ENCODE measurements at places on chromosomes 12 and 14.

- no peak for DNase-seq
These were observed 26.4 kb upstream of the BATF start for GRCh38 chr14:75495882-75496281.

- DNase-seq, result no peak
These were observed 36.0 kb upstream of the RMST start for GRCh38 chr12:97426492-97427116.

DNA sequence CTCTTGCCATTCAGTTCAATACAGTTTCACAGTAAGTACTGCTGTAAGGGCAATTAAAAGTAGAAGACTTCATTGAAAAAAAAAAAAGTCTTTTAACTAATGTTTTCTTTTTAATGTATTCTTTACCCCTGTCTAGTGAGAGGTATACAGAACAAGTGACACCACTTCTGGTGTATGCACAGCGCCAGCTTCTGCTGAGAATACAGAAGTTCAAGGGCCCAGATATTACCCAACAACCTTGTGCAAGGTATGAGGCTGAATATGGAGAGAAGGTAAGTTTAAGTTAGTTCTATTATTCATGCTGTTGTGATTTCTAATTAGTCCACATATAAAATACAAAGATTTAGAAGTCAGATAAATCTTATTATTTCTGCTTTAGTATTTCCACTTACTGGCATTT is 168.7 kb downstream of the CFAP54 start:
- no peak for DNase-seq

GRCh38 chr12:130847112-130847511 is 8.1 kb upstream of the STX2 start:
- DNase-seq, result no peak

DNA sequence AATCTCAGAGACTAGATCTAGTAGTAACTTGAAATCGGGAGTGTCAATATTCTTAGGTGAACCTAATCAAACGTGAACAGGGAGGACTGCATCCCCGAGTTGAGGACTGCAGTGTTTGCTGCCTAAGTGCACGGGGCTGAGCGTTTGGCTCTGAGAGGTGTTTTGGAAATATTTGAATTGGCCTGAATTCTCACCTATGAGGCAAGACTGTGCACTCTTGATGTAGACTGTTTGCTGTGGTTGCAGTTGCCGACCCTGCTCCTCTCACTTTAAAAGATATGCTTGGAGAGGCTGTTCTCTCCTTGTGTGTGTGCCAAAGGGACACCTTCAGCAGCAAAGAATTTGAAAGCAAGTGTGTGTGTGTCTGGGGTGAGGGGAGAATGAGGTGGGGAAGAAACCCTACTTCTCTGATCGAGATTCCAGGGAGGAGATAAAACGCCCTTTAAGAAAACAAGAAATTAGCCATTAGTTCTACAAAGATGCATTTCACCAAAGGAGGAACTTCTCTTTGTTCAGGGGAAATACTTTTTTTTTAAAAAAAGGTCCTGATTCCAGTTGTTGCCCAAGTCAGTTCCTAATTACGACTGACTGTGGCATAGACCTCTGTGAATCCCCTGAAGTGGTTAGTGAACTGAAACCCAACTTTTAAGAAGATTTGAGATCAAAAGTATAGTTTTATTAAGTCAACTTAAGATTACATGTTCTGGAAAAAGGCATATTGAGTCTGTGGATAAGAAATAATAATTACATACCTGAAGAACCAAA is 106.6 kb downstream of the DYRK2 start:
- no peak for DNase-seq

GRCh38 chr14:91417120-91417982 is at the start of gene CCDC88C:
TSS of gene CCDC88C (minus strand) at chr14:91417820. CDS start at chr14:91417690, 130 bp downstream.
- no peak for DNase-seq

DNA sequence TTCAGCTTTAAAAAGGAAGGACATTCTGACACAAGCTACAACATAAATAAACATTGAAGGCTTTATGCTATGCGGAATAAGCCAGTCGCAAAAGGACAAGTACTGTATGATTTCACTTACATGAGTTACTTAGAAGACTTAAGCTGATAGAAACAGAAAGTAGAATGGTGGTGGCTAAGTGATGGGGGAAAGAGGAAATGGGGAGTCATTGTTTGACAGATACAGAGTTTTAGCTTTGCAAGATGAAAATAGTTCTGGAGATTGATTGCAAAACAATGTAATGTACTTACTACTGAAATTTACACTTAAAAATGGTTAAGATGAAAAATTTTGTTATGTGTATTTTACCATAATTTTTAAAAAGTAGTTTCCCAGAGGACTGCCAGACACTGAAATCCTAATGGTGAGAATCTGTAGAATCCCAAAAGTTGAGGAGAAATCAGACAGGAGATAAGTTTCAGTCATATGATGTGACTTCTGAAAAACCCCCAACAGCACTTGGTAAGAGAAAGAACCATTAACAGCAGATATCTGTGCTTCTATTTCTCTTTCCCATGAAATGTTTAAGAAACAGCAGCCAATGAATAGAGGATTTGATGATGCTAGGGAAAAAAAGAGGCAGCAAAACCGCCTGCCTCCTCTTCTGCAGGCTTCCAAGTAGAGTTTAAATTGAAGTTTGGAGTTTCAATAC is 16.6 kb upstream of the CLEC2A start:
- DNase-seq, result no peak

DNA sequence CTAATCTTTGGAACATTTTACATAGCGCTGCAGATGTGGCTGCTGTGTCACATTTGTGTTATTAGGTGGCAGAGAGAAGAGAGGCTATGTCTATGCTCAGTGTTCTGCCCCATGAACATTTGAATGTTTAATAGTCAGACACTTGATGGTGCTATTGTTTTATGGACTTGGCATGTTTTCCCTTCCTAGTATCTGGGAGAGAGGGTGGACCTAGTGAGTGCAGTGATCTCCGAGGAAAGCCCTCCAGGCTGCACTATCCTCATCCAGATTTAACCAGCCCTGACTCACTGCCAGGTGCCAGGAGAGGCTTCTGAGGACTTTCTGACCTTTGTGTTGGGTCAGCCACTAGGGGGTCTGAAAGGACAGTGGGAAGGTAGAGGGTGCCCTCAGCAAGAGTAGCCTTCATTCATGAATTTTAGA is 24.3 kb downstream of the ZFC3H1 start:
- DNase-seq, result no peak

DNA sequence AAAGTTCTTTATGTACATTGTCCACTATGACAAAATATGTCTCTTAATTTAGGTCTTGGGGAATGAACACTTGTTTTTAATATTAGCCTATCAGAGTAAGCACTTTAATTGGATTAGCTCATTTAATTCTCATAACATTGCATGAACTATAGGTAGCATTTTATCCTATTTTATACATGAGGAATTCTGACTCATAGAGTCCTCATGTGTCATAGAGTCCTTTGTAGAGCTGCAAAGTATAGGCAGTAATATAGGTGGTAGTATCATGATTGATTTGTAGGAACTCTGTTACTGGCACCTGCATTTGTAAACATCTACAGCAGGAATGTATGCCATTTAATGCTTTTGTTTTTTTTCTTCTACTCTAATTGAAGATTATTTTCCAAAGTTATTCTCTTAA is 96.0 kb downstream of the GPHN start:
- no peak for DNase-seq

- DNase-seq, result no peak
These were observed 120.9 kb downstream of the TMEM132C start for GRCh38 chr12:128387811-128388422.

DNA sequence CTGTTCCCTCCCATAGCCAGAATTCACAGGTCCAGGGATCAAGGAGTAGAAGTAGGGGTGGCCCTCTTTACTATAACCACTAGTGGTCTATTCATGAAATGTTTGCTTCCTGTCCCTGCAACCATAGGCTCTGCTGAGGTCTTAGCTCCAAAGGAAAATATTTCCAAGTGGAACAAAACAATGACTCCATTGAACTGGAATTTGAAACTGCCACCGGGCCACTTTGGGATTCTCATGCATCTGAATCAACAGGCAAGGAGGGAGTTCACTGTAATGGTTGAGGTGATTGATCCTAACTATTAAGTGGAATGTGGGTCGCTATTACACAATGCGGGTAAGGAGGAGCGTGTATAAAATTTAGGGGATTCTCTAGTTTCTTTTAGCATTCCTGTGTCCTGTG is 197.0 kb downstream of the ETNK1 start:
- no peak for DNase-seq

GRCh38 chr12:25518512-25518911 is 34.6 kb downstream of the LMNTD1 start:
- DNase-seq, result no peak

GRCh38 chr12:27290501-27291168 is 42.0 kb upstream of the BMAL2 start:
- DNase-seq, result no peak

GRCh38 chr12:19978193-19978592 is 390.1 kb upstream of the PDE3A start:
- no peak for DNase-seq

Data from vagina (tissue), 2 donors.